ENCODE measurements at places on chromosomes 13 and 19. TPM values are rescaled to one million over a fixed set of nuclear protein-coding genes. Genes with fewer than 3 reads are reported as not detected.

Gene SLC35E1
- polyA plus RNA-seq: 50.9 TPM

Gene FPR3
- 1.1 TPM for polyA plus RNA-seq

DNA sequence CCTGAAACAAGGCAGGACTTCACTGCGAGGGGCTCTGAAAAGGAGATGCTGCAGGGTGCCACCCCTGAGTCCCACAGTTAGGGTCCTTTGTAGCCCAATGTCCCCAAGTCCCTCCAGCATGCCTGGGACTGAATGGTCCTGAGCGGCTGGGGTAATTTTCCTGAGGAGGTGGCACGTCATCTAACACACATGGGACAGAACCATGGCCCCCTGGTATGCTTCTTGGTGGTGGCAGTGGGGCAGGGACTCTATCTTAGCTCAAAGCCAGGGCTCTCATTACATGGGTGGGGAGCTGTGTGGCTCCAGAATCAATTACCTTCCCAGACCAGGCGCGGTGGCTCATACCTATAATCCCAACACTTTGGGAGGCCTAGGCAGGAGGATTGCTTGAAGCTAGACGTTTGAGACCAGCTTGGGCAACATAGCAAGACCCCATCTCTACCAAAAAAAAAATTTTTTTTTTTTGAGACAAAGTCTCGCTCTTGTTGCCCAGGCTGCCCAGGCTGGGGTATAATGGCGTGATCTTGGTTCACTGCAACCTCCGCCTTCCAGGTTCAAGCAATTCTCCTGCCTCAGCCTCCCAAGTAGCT is 7.9 kb upstream of the SLC7A9 start:
- DNase-seq: no peak
- peaks cover 25% of the 10 kb centered on the region for H3K36me3 ChIP-seq
- H3K27me3 ChIP-seq: no peaks in the 10 kb centered on the region
- no peak overlapping the region for H3K4me3 ChIP-seq
- H3K4me1 ChIP-seq: no peaks in the 10 kb centered on the region

DNA sequence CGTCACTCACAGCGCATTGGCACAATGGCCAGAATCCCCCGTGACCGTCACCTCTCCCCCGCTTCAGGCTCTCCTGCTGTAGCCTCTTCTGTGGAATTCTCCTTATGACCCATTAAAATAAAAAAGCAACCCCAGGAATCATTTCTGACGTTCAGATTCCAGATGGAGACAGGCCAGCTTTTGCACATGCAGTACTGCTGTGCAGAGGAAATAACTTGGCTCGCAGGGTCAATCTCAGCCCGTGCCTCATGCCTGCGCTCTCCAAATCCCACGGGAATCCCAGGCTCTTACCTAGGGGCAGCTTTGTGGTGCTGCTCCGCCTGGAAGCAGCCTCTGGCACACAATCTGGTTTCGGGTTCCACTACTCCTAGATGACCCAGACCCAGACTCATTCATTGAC is 32.7 kb upstream of the SOX1 start:
- no peaks in the 10 kb centered on the region for H3K36me3 ChIP-seq
- no peak overlapping the region for H3K27ac ChIP-seq
- H3K4me1 ChIP-seq: no peaks in the 10 kb centered on the region
- H3K4me3 ChIP-seq: no peak overlapping the region
- H3K27me3 ChIP-seq: no peaks in the 10 kb centered on the region
- DNase-seq: no peak
